ENCODE measurements at places on chromosomes 6 and 20. TPM values are rescaled to one million over a fixed set of nuclear protein-coding genes. Genes with fewer than 3 reads are reported as not detected.

DNA sequence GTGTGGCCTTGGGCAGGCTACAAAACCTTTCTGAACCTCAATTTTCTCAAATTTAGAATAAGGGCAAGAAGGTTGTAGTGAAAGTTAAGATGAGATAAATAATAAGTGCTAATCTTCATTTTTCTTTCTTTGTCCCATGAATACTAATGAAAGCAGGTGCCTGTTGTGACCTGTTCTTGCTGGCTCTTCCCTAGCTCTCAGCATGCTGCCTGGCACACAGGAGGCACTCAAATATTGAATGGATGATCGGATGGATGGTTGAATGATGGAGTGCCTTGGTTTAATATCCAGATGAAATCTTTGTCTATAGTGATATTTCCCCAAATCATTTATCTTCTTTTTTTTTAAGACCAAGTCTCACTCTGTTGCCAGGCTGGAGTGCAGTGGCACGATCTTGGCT, 15.0 kb downstream of the PBOV1 start:
- no peak for DNase-seq
- H3K4me1 ChIP-seq, result no peaks in the 10 kb centered on the region
- H3K27ac ChIP-seq, result no peak overlapping the region
- no peaks in the 10 kb centered on the region for H3K36me3 ChIP-seq

- H3K27ac ChIP-seq, result no peak overlapping the region
- H3K27me3 ChIP-seq, result no peaks in the 10 kb centered on the region
Observed at GRCh38 chr6:158347335-158347734, 35.1 kb downstream of the TULP4 start.

GRCh38 chr6:159089443-159089842, 44.7 kb upstream of the TAGAP start:
- H3K27me3 ChIP-seq, result no peaks in the 10 kb centered on the region
- H3K4me3 ChIP-seq, result no peak overlapping the region

GRCh38 chr20:25424536-25424935, 17.1 kb downstream of the GINS1 start:
- no peak overlapping the region for H3K27ac ChIP-seq
- no peaks in the 10 kb centered on the region for H3K4me1 ChIP-seq
- no peaks in the 10 kb centered on the region for H3K27me3 ChIP-seq
- no peak overlapping the region for H3K4me3 ChIP-seq

- no peaks in the 10 kb centered on the region for H3K36me3 ChIP-seq
- DNase-seq, result no peak
- H3K27me3 ChIP-seq, result no peaks in the 10 kb centered on the region
- H3K4me1 ChIP-seq, result peaks cover 21% of the 10 kb centered on the region
- peak overlapping the region; percentile 68 for H3K4me3 ChIP-seq
Observed at GRCh38 chr6:53543359-53544216, 1.3 kb downstream of the GCLC start.

The GLO1 gene
- total RNA-seq, result 31.3 TPM

The SLC32A1 gene
- total RNA-seq, result not detected

The GRM4 gene
- not detected for total RNA-seq

The LTB gene
- 17.7 TPM for total RNA-seq
